Naive B cell (primary cell): ENCODE measurements at places on chromosomes 11 and 22. TPM values are rescaled to one million over a fixed set of nuclear protein-coding genes. Genes with fewer than 3 reads are reported as not detected.
A peak's percentile ranks its signal among the peaks of the same experiment; 100 is the strongest.

DNA sequence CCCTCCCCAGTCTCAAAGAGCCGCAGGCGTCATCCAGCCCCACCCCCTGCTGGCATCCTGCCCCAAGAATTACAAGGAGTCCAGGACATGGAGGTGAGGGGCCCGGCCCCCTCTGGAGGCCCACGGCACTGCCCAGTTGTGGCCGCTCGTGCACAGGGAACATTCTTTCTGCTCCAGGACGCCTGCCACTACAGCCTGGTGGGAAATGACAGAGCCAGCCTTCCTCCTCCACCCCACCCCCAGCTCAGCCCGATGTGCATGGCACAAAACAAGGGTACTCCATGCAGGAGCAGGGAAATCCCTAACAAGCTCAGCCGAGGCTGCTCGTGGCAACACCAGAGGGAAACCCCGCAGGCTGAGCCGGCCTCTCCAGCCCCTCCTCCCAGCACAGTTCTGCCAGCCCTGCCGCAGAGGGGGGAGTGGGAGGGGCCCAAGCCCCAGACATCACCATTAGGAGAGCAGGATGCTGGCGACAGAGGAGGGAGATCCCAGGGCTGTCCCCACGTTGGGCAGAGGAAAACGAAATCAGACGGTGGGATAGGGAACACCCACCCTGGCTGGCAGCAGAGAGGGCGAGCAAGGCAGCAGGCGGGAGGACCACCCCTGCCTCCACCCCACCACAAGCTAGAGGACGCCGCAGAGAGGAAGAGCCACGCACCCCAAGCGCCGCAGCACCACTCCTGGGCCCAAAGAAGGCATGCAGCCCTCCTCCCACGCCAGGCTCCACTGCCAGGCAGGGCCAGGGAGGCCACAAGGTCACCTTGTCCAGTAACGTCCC is 10.0 kb downstream of the IGSF9B start:
- no peak overlapping the region for H3K27ac ChIP-seq
- no peaks in the 10 kb centered on the region for H3K36me3 ChIP-seq
- H3K4me3 ChIP-seq: no peak overlapping the region
- no peaks in the 10 kb centered on the region for H3K4me1 ChIP-seq

GRCh38 chr11:125384825-125385224 is 111.2 kb downstream of the FEZ1 start:
- no peak for DNase-seq
- peaks cover 46% of the 10 kb centered on the region for H3K27me3 ChIP-seq
- H3K4me1 ChIP-seq: no peaks in the 10 kb centered on the region
- H3K36me3 ChIP-seq: no peaks in the 10 kb centered on the region
- H3K4me3 ChIP-seq: no peak overlapping the region
- no peak overlapping the region for H3K27ac ChIP-seq

DNA sequence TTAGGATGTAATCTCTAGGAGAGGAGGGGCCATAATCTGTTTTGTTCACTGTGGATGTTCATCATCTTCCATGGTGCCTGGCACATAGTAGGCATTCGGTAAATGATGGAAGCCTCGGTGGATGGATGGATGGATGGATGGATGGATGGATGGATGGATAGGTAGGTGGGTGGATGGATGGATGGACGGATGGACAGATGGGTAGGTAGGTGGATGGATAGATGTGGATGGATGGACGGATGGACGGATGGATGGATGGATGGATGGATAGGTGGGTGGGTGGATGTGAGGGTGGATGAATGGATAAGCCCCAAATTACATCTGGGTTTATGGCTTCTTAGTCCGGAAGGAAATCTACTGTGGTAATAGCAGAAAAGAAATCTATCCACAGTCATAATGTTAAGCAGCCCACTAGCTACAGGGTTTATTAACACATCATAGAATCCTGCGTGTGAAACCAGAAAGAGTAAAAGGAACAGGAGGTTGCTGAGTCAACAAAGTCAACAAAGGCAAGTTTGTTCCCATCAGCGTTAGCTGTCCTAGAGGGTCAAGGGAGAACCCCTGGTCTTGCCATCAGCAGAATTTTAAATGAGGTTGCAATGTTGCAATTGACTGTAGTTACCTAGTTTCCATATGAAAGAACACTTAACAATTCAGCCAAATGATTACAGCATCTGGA is 82.8 kb downstream of the C11orf91 start:
- H3K27ac ChIP-seq: no peak overlapping the region
- H3K36me3 ChIP-seq: no peaks in the 10 kb centered on the region
- H3K27me3 ChIP-seq: no peaks in the 10 kb centered on the region
- no peak overlapping the region for H3K4me3 ChIP-seq
- DNase-seq: no peak

The GRAP2 gene
- polyA plus RNA-seq: 7.7 TPM

DNA sequence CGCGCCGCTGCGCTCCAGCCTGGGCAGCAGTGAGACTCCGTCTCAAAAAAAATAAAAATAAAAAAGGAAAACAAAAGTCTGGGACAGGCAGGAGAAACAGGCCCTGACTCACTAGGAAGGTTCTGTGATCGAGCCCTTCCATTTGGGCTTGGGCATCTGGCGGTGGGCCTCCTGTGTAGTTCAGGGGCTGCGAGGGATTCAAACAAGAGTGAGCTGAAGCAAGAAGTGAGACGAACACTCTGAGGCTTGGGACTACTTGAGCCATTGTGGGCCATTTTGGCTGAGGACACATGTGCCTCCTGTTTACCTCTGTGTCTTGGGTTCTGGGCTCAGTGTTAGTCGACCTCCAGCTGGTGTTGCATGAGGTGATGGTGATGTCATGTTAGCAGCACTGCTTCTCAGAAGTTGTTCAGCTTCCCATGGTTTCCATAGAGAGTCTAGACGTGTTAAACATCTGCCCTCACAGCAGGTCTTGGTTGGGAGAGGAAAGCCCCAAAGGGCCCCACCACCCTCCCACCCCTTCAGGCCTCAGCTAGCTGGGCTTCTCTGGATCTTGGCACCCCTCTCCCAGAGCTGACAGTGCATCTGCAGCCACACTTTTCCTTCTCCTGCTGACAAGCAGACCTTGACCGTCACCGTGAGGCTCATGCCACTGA is 57.8 kb downstream of the MED15 start:
- H3K4me1 ChIP-seq: no peaks in the 10 kb centered on the region
- no peak for DNase-seq
- no peak overlapping the region for H3K27ac ChIP-seq
- no peak overlapping the region for H3K4me3 ChIP-seq
- H3K36me3 ChIP-seq: peaks cover 12% of the 10 kb centered on the region

GRCh38 chr11:8959546-8960166 is 4.6 kb downstream of the TMEM9B start:
- H3K4me1 ChIP-seq: peaks cover 15% of the 10 kb centered on the region
- peak overlapping the region; percentile 73 for H3K27ac ChIP-seq
- H3K4me3 ChIP-seq: peak overlapping the region; percentile 68
- peak; percentile 12 for DNase-seq
- no peaks in the 10 kb centered on the region for H3K27me3 ChIP-seq

GRCh38 chr11:45848654-45849081 is 1.4 kb downstream of the CRY2 start:
- peaks cover 53% of the 10 kb centered on the region for H3K4me1 ChIP-seq
- no peaks in the 10 kb centered on the region for H3K36me3 ChIP-seq
- no peaks in the 10 kb centered on the region for H3K27me3 ChIP-seq
- DNase-seq: no peak
- H3K27ac ChIP-seq: peak overlapping the region; percentile 81

DNA sequence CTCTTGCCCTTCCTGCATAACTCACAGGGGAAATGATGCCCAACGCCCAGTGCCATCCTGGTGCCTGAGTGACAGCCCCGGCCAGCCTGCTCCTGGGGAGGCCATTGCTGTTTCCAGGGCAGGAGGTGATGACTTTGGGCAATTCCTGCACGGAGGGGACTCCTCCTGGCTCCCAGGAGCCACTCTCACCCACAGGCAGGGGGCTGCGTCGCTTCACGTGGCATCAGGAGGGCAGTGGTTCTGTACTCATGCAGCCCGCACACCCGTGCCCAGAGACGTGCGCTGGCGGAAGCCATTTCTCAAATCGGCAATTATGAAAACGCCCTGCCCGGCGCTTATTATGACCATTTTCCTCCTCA is 272.3 kb downstream of the CTTN start:
- no peaks in the 10 kb centered on the region for H3K36me3 ChIP-seq
- H3K27ac ChIP-seq: no peak overlapping the region
- no peaks in the 10 kb centered on the region for H3K4me1 ChIP-seq

The PLA2G3 gene
- not detected for polyA plus RNA-seq

The GNAZ gene
- not detected for polyA plus RNA-seq

GRCh38 chr11:16841481-16841880 is 103.0 kb downstream of the C11orf58 start:
- no peak overlapping the region for H3K4me3 ChIP-seq
- no peaks in the 10 kb centered on the region for H3K27me3 ChIP-seq
- H3K27ac ChIP-seq: no peak overlapping the region
- no peak for DNase-seq
- H3K4me1 ChIP-seq: no peaks in the 10 kb centered on the region
